ENCODE measurements at places on chromosomes 3 and 15.

DNA sequence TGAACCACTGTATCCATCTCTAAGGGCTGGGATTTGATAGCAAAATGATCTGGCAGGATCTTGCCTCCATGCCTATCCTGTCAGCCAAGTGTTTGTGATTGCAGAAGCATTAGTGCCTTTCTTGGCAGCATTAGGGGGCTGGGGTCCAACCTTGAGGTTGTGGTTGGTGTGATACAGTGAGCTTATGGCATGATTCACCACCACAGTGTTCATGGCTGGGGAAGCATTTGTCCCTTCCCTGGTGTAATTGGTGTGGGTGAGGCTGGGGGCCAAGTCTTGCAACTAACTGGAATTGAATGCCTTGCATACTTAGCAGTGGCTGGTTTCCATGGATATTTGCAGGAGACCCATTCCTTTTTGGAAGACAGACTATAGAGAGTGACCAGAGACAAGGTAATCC lies 271.0 kb upstream of the TBL1XR1 start:
- DNase-seq: no peak

- DNase-seq: no peak
Observed at GRCh38 chr3:73206030-73206429, 144.6 kb downstream of the EBLN2 start.

GRCh38 chr3:5095886-5096285 lies 26.2 kb upstream of the ARL8B start:
- DNase-seq: peak; percentile 89

- DNase-seq: peak; percentile 85
Observed at GRCh38 chr3:31980530-31981205, 394 bp downstream of the OSBPL10 start.

DNA sequence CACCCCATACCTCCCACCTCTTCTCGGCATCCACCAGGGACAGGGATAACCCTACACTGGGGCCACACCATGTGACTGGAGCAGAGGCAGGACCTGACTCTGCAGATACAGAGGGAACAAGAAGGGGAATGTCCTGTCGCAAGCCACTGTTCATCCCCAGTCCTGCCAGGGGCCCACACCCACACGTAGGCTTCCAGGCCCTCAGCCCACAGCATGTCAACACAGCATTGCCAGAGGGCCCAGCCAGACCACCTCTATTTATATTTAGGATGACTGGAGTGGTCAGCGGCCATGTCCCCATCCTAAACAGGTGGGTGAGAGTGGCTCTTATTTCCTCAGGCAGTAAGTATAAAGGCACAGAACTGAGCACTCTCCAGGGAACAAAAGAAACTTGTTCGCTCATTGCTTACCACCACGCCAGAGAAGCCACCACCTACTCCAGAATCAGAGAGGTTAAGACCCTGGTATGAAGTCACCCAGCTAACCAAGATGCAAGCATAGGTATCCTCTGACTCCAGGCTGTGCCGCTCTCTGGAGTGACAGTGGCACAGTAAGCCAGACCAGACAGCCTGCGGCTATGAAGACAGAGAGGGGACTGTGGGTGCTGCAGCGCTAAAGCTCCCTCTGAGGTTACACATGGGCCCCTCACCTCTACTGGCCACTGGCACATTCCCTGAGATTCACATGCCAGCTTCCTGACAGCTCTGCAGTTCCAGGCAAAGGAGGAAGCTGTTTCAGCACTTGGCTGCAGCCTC lies 67.9 kb downstream of the LRIG1 start:
- no peak for DNase-seq

DNA sequence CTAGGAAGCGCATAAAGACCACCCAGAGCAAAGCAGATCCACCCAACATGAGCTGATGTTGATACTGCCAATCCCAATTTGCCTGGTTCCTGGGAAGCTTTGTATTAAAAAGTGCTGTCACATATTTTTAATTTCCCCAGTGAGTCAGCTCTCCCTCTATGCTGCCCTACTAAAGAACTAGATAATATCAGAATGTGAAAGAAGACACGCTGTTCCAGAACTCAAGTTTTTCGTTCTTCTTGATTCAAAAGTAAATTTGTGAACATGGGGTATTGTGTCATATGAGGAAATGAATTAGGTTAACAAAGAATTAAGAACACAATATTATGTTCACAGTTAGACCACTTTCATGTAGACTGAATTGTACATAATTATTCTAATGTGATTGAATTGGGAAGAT lies 734.2 kb upstream of the ALCAM start:
- no peak for DNase-seq

DNA sequence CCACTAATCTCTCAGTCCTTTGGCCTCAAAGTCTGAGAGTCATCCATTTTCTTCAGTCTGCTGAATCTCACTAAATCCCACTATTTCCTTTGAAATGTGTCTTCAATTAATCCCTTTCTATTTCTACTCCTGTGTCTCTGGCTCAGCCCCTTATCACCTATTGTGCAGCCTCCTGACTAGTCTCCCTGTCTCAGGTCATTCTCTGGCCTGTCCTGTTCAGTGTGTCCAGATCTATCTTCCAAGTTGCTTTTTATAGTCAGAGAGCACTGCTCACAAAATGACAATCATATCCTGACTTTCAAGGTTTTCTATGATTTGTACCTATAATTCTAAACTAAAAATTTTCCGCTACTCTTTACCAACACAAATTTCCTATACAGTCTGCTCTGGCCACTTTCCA lies 7.6 kb downstream of the ROPN1 start:
- DNase-seq: no peak

DNA sequence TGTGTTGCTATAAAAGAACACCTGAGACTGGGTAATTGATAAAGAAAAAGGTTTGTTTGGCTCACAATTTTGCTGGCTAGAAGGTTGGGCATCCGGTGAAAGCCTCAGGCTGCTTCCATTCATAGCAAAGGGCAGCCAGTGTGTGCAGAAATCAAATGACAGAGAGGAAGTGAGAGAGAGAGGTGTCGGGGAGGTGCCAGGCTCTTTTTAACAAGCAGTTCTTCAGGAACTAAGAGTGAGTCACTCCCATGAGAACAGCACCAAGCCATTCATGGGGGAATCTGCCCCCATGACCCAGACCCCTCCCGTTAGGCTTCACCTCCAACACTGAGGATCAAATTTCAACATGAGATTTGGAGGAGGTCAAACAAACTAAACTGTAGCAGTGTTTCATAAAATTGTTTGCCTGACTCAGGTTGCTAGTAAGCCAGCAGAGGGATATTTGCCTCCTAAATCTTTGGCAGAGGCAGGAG lies 4.5 kb upstream of the PARP15 start:
- DNase-seq: no peak

DNA sequence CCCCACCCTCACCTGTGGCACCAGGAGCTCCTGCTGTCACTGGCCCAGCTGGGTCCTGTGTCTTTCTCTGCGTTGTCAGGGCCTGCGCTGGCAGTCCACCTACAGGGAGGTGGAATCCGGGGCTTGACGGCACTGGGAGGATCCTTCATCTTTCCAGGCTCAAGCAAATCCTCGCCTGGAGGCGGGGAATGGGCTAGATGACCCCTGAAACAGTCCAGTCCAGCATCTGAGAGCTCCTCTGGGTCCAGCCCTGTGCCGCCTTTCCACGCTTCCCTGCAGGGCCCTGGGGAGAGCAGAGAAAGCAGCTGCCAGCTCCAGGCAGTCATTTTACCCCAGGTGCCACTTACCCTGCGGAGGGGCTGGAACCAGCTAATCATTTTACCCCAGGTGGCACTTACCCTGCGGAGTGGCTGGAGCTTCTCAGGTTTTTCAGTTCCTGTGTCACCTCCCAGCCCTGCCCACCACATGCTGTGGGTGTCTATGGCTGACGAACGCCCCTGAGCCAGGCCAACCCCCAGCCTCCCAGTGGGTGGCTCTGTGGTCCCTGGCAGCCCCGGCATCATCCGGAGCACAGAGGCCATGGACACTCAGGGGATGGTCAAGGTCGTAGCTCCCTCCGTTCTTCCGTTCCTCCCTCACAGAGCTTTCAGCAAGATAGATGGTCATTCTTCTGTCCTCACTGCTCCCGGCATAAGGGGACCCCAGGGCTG lies 17.9 kb upstream of the ADIPOQ start:
- DNase-seq: peak; percentile 47

GRCh38 chr3:51332156-51332555 lies 52.9 kb upstream of the MANF start:
- no peak for DNase-seq

DNA sequence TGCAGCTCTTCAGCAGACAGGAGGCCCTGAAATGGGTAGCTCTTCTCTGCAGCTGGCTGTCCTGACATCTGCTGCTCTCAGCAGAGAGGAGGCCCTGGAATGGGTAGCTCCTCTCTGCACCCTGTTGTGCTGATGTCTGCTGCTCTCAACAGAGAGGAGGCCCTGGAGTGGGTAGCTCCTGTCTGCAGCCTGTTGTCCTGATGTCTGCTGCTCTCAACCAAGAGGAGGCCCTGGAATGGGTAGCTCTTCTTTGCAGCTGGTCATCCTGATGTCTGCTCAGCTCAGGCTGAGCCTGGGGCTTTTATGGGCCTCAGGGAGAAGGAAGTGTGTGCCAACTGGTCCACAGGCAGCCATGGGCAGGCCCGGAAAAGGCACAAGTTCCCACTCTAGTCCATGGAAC lies 66.6 kb downstream of the PIK3CB start:
- DNase-seq: no peak

DNA sequence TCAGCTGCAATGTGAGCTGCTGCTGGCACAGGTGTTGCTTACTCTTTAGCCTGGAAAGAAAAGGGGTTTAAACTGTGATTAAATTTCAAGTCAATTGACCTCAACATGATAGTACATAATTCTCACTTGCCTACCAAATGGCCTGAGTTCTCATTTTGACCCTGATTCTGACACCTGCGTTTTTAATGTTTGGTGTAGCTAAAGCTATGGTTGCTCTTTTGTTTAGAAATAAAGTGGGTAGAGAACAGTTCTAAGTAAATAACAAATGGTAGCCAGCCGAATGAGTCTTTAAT lies 100.8 kb upstream of the SOX2 start:
- DNase-seq: no peak

DNA sequence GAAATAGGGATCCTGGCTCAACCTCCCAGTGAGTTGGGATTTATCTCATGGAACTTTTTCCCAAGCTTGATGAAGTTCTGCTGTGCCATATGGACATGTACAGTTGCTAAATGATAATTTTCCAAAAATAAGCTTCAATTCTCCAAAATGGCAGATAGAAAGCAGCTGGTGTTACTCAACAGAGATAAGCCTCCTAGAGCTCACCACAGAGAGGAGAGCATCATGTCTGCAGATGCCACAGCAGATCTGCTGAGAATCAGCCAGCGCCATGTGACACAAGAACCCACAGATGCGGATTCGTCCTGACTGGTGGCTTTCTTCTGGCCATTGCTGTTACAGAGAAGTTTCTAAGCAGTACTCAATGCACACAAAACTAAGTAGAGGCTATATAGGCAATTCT lies 50.6 kb downstream of the AGTR1 start:
- DNase-seq: no peak

DNA sequence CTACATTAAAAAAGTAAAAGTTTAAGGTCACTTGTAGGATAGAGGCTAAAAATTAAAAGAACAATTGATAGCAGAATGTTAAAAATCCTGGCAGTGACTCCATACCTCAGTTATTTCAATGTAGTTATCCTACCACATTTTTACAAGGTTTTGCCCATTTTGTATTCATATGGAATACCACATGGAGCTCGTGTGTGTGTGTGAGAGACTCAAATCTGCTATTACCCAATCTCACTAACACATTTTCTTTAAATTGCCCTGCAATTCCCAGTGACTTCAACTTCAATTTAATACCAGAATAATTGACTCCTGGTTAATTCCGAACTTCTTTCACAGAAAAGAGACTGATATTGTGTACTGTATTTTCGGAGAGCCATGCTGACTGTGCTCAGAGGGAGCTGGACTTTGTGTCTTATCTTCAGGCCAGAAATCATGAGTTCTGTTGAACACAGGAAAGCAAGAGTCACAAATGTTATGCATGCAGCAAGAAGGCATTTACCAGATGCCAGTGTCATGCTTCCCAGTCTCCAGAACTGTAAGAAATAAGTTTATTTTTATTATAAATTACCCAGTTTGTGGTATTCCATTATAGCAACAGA lies 529.0 kb upstream of the NECTIN3 start:
- no peak for DNase-seq

GRCh38 chr3:65827076-65827475 lies 211.6 kb downstream of the MAGI1 start:
- no peak for DNase-seq

GRCh38 chr3:134885877-134886621 lies 91.0 kb downstream of the EPHB1 start:
- DNase-seq: peak; percentile 49

- DNase-seq: no peak
Observed at GRCh38 chr3:157027861-157028745, 131.8 kb downstream of the CCNL1 start.

DNA sequence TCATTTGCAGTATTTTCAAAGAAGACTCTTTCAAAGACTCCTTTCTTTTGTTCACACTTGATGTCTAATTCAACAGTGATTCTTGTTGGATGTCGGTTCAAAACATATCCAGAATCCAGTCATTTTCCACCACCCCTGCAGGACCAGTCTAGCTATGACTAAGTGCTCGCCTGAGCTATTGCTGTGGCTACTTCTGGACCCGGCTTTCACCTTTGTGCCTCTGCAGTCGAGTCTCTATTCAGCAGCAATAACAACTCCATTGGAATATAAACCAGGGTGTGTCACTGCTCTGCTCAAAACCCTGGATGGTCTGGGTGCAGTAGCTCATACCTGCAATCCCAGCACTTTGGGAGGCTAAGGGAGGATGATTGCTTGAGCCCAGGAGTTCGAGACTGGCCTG lies 55.0 kb downstream of the PRICKLE2 start:
- DNase-seq: no peak

GRCh38 chr3:10462641-10463532 lies 42.5 kb downstream of the ATP2B2 start:
- no peak for DNase-seq

DNA sequence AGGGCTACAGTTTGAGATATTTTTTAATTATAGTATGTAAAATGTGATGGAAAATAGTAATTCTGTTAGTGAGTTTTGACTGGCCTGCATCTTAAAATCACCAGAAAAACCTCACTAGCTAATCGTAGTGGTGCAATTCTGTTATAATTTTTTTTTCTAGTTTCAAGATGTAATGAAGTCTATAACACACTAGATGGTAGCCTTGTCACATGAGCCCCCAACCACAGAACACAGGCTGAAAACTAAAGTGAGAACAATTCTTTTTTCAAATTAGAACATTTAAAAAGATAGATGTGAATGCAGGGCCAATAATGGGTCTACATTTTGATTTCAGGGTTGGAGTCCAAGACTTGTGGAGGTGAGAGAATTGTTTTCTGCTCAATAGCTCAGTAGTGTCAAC lies 83.3 kb upstream of the KCNH8 start:
- DNase-seq: peak; percentile 21
